ENCODE measurements at places on chromosomes 4 and X. TPM values are rescaled to one million over a fixed set of nuclear protein-coding genes. Genes with fewer than 3 reads are reported as not detected.

GRCh38 chr4:7491915-7492314 lies 57.2 kb upstream of the PSAPL1 start:
- no peak for DNase-seq

GRCh38 chr4:67751260-67751659 lies 2.9 kb downstream of the GNRHR start:
- no peak for DNase-seq

DNA sequence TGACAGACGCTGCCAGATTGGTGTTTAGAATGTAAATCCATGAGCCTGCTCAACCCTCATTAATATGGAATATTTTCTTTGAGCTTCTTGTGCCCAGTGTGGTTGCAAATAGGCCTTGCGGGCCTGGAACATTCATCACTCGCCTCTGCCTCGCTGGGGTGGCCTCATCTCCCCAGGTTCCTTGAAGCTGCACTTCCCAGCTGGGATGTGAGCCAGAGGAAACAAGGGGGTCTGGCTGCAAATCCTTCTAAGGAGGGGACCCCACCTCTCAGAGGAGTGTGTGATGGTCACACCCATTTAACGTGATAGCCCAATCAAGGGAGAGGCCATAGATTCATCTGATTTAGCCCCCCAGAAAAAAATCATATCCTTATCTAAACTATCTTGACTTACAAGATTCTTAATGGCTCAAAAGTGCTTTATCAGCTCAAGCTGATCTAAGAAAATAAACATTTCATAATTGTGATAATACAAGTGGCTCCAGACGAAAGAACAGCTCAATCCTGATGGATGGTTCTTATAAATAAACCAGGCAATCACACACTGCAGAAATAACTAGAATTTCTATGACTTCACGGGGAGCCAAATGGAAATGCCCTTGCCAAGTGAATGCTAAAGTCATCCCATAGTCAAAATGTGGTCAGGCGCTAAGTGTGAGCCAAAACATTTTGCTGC lies 189.9 kb downstream of the PTTG2 start:
- no peak for DNase-seq

DNA sequence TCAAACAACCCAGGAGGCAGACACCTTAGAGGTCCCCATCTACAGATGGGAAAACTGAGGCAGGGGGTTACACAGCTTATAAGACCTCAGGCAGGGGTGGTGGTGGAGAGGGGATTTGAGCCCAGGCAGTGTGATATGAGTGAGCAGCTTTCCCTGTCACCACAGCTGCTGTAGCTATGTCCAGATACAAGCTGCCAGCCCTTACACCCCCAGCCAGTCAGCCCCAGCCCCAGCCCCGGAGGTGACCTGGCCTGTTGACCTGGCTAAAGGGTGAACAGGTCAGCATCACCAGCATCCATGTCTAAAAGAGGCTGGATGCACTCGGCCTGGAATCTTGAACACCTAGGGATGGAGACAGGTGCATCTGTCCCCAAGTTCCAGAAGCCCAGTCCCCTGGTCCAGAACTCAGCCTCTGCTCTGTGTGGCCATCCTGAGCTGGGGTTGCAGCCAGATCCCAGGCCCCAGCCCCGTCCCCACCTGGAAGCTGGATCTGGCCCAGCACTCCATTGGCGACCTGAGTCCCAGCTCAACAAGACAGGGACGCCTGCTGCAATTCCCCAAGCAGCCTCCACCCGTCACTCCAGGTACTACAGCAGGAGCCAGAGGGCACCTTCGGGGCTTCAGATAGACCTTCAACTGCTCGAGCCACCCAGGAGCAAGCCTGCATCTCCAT lies 89.5 kb downstream of the JAKMIP1 start:
- no peak for DNase-seq

The IL21 gene
- 1.0 TPM for total RNA-seq

The NR3C2 gene
- total RNA-seq = 5.1 TPM
